Stimulated activated CD8-positive, alpha-beta memory T cell treated with anti-CD3 and anti-CD28 coated beads, Interleukin-7, amount 100 ng/mL, for 24 hours (primary cell): ENCODE measurements at places on chromosomes 1 and 21.

DNA sequence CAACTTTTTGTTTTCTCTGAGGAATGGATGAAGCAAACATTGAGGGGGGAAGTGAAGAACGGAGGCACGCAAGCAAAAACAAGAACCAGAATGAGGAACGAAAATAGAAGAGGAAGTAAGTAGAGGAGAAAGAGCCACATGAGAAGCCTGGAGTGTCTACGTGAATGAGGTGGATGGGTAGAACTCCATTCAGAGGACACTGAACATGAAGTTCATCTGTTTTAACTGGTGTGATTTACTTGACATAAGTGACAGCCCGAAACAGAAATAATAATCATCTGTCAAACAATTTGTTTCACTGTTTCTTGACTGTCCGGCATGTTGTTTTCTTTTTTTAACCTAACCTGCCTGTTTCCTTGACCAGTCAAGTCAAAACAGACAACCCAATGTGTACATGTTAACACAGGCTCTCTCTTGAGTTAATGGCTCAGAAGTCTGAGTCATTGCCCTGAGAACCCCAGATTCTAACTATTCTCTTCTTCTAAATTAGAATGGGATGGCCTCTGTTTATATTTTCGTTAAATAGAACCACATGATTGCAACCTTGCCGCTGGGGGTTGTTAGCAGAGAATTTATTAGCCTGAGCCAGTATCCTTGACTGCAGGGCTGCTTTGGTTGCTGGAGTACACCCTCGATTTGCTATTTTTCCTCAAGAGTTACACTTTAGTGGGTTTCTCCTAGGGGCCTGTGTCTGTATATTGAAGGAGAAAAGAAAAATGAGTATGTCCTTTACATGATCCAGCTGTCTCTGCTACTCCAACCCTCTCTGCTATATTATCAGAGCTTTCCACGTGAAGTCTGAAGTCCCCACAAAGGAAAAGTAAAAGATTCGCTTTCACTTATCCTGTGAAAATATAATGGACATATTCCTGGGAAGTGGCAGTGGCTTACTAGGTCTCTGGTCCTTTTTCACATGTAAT, 151.7 kb downstream of the ZC3H11B start:
- no peak for DNase-seq

DNA sequence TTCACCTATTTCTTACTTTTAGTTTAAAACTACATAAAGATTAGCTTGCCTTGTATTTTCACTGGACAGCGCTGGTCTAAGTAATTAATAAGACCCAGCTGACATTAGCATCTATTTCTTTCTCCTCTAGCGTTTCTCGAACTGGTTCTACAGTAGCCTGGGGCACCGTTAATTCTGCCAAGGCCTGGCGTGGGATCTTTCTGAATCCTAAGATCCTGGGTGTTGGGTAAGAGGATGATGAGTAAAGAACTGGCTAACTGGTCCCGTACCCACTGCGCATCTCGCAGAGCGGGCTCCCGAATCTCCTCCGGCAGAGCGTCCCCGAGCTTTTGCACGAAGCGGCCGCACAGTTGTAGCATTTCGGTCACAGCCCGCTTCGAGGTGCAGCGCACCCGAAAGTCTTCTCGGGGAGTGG, 309 bp downstream of the NSL1 start:
- DNase-seq, result no peak

- no peak for DNase-seq
Observed at GRCh38 chr1:234533034-234533891, 54.3 kb upstream of the TARBP1 start.

DNA sequence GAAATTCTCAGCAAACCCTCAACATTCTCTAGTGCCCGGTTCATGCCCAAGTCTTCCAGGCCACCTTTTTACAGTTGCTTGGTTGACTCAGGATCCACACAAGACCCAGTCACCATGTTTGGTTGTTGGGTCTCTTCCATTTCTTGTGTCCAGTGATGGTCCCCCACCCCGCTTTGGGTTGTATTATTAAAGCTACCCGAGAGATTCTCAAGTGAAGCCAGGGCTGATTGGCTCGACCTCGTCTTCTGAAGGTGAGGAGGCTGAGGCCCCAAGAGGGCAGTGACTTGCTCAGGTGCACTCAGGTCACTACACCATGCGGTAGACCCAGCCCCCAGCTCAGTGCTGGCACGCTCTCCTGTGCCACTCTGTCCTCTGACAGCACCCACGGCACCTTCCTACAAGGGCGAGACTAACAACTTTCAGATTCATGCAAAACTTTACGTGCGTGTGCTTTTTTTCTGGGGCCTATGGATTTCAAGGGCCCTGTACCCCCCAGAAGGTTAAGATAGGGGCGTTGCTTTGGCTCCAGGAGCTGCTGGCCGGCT, 50.3 kb downstream of the CAPN9 start:
- DNase-seq, result no peak

DNA sequence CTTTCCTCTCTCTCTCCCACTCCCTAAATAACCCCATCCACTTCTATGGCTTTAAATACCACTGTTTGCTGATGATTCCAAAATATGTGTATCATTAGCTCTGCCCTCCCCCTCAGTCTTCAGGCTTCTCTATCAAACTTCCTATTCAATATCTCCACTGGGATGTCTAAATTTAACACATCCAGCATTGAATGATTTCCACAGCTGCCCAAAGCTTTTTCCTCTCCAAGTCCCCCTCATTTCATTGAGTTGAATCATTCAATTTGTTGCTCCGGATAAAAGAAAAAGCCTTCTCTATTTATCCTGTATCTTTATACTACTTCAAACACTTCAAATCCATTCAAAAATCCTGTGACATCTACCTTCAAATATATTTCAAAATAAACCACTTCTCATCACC, 225.0 kb downstream of the SEC16B start:
- DNase-seq, result no peak

DNA sequence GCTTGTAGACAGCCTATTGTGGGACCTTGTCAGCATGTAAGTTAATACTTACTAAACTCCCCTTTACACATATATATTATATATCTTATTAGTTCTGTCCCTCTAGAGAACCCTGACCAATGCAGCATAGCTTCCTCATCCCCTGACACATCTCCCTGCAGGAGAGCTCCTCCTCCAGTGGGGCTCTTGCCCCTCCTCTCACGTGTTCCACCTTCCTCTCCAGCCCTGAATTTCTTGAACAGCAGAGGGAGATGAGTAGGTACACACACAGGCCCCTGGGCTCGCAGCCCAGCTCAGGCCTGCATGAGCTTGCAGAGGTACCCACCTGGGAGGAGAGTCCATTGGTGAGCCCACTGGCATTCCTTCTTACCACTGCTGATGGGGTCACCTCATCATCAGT, 27.3 kb upstream of the GOLT1A start:
- DNase-seq, result no peak

DNA sequence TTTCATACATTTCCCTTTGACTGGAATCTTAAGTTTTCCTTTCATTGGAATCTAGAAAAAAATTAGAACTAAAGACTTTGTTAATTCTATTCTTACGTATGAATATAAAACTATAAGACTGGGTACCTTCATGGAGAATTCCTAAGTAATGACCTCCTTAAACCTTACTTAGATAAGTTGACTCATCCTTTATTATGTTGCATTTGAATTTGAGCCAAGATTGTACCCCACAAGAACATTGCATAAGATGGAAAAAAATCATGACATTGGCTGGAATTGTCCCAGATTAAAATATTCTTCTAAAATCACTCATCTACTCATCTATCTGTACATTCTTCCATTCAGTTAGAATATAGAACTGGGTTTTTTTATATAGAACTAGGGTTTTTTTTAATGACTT, 137.4 kb downstream of the C1orf21 start:
- no peak for DNase-seq
